ENCODE measurements at places on chromosomes 7 and 10. TPM values are rescaled to one million over a fixed set of nuclear protein-coding genes. Genes with fewer than 3 reads are reported as not detected.

Gene FOXL3
- not detected for total RNA-seq

- no peak for ATAC-seq
Measured at GRCh38 chr7:100823140-100823525, 4.2 kb downstream of the EPHB4 start.

- ATAC-seq: no peak
Measured at GRCh38 chr10:74194545-74194944, 43.5 kb downstream of the ADK start.

Gene ACSM6
- not detected for total RNA-seq

Gene PRPS1L1
- not detected for total RNA-seq

GRCh38 chr7:45001138-45001694 lies 1.2 kb downstream of the CCM2 start:
- ATAC-seq: peak; percentile 2

DNA sequence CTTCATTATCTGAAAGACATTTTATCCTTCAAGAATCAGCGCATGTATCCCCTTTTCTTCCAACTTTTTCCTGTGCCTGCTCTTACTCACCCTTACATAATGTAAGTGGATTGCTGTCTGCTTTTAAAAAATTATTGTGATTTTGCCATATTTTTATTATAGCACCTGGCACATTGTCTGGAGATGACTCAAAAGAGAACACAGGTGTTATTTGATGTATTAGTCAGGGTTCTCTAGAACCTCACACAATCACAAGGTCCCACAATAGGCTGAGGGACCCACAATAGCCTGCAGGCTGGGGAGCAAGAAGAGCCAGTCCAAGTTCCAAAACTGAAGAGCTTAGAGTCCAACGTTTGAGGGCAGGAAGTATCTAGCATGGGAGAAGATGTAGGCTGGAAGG lies 390.0 kb downstream of the EXOC4 start:
- ATAC-seq: no peak

Gene FAM131B
- total RNA-seq: 0.44 TPM

- no peak for ATAC-seq
Measured at GRCh38 chr7:82755705-82756551, 312.4 kb upstream of the CACNA2D1 start.

Measured in esophagus mucosa (tissue), 1 donor.